ENCODE measurements at places on chromosomes 3 and 15.
A peak's percentile ranks its signal among the peaks of the same experiment; 100 is the strongest.

DNA sequence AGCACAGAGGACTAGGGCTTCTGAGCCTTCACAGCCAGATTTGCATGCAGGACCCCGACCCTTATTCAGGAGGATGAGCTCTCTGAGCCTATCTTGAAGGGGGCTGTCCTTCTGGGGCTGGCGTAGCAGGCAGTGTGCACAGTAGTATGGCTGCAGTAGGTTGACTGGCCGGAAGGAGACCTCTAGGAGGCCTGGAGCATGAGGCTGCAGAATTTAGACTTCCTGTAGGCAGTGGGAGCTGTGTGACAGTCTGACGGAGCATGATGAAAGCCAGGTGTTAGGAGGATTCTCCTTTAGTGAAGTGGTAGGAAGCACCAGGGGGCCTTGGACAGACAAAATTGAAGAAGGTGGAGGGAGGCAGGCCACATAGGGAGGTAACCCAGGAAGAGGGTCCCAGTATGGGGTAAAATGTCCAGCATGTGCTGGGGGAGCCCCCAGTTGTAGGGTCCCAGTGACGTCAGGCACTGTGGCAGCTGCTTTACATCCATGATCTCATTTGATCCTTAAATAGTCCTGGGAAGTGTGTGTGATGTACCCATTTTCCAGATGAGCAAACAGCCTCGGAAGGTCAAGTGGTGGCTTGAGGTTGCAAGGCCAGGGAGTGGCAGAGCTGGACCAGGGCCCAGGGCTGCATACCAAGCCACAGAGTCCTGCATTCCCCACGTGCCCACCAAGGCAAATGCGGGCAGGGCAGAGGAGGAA lies 36.1 kb downstream of the SPSB4 start:
- DNase-seq, result no peak

- no peak for DNase-seq
Observed at GRCh38 chr3:112464264-112464663, 35.0 kb downstream of the BTLA start.

DNA sequence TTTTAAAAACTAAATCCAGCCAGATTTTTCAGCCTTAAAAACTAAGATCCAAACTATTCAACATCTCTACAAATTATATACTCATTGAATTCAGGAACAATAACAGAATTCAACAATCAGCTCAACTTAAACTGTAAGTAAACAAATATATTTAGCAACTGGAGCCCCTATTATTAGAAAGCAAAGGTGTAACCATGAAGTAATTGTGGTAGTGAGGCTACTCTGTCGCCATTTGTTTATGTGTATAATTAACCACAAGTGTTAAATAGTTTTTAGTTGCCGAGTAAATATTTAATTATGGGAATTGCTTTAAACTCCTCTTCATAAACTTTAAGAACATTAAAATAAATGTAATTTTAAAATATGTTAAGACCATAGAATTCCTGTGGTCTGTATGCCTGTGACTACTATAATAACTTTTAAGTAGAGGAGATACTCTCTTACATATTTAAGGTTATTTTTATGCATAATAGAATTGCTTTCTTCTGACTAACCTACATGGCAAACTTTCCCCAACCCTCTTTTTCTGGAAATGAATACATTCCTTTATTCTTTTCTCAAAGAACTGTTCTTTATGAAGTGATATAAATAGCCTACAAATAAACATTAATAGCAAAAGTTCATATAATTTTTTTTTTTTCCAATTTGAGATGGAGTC lies 51.2 kb downstream of the MFN1 start:
- no peak for DNase-seq

DNA sequence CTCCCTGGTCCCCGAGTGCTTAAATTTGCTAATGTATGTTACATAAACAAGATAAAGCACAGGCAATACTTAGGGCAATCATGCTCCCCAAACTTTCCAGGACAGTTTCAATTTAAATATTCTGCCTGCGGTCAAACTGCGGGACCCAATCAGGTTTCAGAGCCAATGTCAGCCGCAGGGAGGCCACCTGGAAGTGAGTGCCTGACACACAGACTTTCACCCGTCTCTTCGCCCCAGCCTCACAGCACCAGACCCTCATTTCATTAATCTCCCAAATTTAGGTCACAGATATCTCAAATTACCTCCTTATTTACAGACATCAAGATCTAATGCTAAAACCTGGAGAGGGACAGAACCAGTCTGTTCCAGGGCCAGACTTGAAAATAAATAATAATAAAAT lies 107.2 kb upstream of the ALDH1A3 start:
- no peak for DNase-seq

GRCh38 chr3:172203522-172204258 lies 164.3 kb downstream of the FNDC3B start:
- no peak for DNase-seq

- no peak for DNase-seq
Observed at GRCh38 chr3:188489639-188490405, 335.9 kb downstream of the LPP start.

- no peak for DNase-seq
Observed at GRCh38 chr3:40878464-40878905, 320.8 kb upstream of the CTNNB1 start.

DNA sequence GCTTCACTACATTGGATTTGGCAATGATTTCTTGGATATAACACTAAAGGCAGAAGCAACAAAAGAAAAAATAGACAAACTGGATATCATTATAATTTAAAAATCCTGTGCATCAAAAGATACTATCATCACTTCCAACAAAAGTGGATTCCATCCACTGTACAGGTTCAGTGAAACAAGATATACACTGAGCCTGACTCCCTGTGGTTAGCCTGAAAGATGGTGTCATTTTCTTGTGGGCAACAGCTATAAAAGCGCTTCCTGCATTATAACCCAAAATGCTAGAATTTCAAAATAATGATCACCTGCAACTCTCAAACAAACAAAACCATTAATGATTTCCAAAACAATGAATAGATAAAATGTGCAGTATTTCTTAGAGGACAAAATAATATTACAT lies 39.6 kb upstream of the TBC1D23 start:
- no peak for DNase-seq

GRCh38 chr3:45654397-45654944 lies 34.7 kb upstream of the SACM1L start:
- DNase-seq, result no peak

GRCh38 chr3:36686516-36686915 lies 77.8 kb downstream of the DCLK3 start:
- DNase-seq, result no peak

DNA sequence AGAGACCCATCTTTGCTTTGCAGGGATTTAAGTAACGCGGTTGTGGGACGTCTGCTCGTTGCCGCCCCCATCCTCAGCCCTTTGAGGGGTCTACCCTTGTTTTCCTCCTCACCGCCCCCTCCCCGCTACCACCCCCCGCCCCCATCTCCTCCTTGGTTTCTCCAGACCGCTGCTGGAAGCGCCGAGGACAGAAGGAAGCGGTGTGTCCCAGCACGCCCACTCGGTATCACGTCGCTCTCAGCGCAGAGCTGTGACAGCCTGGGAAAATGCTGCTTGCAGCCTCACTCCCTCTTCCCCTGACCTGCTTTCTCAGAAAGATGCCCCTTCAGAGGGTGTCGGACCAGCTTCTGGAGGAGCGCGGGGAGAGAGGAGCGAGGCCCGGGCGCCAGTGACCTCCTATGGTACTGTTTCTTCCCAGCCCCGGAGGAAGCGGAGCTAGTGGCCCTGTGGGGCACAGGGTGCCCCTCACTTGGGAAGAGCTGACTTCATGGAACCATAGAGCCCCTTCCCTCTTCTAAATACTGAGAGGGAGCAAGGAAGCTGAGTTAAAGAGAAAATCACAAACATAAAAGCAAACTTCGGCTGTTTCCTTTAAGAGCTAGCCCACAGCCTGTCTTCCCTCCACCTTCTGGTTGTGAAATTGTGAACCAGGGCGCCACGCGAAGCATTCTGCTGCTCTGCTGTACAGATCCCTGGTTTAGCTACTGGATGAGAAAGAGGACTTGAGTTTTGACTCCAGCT lies 698 bp downstream of the IL1RAP start:
- peak; percentile 4 for DNase-seq

- no peak for DNase-seq
Observed at GRCh38 chr15:89038146-89038545, 50.1 kb upstream of the ABHD2 start.

DNA sequence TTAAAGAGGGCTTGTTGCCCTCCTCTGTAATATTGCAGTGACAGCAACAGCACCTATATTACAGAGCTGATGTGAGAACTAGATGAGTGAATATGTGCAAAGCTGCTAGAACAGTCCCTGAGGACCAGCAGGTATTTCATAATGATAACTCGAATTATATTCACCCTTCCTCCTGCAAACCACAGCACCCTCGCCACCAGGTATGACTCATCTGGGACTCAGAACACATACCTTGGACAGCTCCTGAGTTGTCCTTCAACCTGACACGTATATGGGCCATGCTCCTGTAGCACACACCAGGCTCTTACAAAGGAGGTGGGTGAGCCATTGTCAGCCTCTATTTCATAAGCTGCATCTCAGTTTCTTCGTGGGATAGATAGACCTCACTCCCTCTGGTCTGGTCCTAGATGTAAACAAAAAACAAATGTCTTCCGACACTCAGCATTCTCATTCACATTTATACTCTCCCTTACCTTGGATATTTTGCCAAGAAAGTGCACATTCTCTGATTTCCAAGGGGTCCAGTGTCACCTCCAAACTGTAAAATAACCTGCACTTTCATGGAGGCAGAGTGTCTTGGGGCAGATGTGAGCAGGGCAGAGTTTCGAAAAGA lies 124.5 kb downstream of the TLE3 start:
- DNase-seq, result no peak

DNA sequence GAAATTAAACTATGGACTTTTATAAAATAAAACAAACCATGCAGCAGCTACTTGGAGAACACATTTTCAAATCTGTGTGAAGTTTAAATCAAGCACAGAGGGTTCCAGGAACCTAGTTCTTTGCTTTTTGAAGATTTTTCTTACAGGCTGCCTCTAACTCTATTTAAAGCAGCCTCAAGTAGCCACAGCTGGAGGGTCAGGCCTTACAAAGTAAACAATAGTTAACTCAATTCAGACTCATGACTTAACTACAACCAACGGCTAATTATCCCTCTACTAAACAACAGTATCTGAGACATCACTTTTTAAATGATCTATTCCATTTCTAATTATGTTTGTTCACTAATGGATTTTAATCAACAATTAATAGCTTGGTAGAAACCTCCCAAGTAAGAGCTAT lies 9.8 kb downstream of the LRIG1 start:
- no peak for DNase-seq
